Heart left ventricle (tissue), 16 donors: ENCODE measurements at places on chromosomes 6 and 20.

- no peak for DNase-seq
Observed at GRCh38 chr6:45971287-45971686, 44.4 kb downstream of the CLIC5 start.

- DNase-seq, result no peak
Observed at GRCh38 chr6:21109391-21110178, 484.0 kb upstream of the SOX4 start.

DNA sequence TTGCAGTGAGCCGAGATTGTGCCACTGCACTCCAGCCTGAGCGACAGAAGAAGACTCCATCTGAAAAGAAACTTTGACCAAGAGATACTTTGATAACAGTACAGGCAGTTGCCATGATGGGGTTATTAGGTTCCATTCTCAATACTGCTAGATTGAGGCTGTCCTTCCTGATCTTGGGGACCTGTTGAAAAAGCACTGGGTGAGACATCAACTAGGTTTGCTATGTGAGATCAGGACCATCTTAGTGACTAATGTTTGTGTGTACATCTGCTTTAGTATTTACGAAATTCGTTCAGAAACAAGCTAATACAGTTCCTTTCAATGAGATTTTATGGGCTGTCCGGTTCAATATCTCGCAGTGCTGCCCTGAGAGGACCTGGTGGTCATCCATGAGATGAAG is 2.6 kb downstream of the DSE start:
- DNase-seq, result no peak

DNA sequence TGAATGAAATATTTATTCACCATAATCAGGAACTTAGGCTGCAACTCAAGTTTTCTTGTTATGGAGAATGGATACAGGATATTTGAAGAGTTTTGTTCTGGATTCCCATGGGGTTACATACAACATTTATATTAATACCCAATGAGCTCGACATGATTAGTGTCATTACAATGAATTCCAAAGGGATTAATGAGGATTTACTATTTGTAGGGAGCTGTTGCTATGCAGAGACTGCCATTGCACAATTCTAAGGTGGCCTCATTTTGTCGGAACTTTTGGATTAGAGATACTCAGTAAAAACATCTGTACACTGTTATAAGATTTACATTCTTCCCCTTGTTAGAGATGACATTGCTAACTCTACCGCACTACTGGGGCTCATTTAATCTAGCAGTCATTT is 586.8 kb upstream of the MAP3K7 start:
- DNase-seq, result no peak
